ENCODE measurements at places on chromosomes 13 and 19.

DNA sequence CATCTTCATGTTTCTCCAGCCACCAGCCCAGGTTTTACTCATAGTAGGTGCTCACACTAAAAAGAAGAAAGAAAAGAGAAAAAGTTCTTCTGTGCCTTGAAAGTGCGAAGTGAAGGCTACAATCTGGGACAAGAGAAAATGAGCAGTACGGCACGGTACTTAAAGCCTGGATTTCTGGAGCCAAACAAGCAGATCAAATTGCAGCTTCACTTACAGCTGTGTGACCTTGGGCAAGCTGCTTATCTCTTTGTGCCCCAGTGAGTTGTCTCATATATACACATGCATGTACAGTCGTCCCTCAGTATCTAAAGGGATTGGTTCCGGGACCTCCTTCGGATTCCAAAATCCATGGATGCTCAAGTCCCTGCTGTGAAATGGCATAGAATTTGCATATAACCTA lies 41.8 kb downstream of the GSX1 start:
- no peak for DNase-seq

GRCh38 chr19:7657131-7657751 lies 11.6 kb upstream of the RETN start:
- no peak for DNase-seq

GRCh38 chr13:43272851-43273250 lies 249.5 kb downstream of the DNAJC15 start:
- no peak for DNase-seq

GRCh38 chr13:102237230-102237629 lies 164.6 kb downstream of the FGF14 start:
- no peak for DNase-seq

- no peak for DNase-seq
These were observed 353.0 kb upstream of the KLF12 start for GRCh38 chr13:74487091-74487722.

DNA sequence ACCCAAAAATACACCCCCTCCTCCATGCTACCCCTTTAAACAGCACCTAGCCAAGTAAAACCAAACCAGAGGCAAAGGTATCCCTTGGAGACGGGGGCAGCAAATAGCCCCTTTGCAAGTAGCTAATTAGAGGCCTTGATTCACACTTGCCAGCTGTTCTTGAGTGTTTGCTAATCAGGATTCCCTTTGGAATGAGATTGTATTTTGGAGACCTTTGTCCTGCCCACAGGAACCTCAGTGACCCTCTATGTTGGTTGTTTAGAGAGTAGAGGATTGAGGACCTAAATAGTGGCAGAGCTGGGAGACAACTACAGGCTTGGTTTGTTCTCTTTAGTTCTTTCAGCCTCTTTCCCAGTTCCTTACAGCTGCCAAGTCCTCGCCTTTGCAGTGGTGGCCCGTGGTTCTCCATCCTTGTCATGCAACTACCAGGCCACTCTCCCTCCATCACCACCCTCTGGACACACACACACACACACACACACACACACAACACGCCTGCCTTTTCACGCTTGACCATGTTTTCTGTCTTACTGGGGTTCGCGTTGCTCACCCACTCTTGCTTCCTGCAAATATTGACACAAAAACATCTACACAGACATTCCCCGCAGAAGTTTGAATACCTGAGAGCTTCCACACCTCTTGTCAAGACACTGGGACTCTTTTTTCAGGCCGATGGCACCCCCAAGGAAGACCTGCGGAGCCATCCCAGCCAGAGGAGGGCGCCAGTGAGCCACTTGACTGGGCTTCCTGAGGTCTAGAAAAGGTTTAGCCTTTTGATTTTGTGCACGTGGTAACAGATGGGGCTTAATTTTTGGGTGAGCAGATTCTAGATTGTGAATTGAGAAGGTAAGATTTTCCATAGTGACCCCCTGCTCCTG lies 80.0 kb upstream of the GPR183 start:
- no peak for DNase-seq

GRCh38 chr19:16914421-16914820 lies 25.6 kb downstream of the F2RL3 start:
- no peak for DNase-seq

DNA sequence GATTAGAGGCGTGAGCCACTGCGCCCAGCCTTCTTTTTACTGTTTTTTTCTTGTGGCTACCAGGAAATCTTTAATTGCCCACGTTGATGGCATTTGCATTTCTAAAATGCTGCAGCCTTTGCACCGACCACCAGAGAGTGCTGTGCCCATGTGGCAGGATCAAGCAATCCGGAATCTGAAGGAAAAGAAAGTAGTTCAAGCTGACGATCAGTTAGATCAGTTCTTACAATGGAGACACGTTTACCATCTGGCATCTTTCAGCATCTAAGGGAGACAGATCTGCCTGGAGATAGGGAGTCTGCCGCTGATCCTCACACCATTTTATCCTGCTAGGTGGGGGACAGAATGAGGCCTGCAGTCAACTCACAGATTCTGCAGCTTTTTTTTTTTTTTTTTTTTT lies 19.9 kb downstream of the TINCR start:
- DNase-seq, result no peak

DNA sequence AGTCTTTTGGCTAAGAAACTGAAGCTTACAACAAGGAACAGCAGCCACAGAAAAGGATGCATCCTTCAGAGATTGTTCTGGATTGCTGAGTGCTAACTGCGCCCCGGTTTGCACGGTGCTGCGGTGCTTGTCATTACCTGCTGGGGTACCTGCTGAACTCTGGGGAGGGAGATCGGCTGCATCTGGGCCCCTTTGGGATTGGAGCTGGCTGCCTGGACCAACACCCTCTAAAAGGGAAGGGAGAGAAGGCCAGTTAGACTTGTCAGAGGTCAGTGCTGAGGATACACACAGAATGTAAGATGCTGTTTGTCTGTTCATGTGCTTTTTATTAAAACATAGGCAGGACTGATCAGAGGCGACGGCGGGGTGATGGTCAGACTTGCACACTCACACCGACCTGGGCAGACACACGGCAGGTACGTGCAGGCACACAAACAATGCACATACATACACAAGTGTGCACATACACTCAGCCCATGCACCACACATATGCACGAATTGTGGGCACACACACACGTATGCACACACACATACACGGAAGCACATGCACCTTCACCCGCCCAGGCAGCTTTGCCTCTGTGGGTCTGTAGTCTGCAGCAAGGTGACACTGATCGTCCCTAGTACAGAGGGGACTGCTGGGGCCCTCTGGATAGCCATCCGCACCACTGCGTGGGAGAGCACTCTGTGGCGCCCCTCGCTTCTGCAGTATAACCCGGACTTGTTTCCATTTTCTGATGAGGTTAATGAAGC lies 66.1 kb downstream of the RFX2 start:
- no peak for DNase-seq
